ENCODE measurements at places on chromosomes 16 and 17. TPM values are rescaled to one million over a fixed set of nuclear protein-coding genes. Genes with fewer than 3 reads are reported as not detected.

- DNase-seq: peak; percentile 37
These were observed 73.8 kb downstream of the RBFOX3 start for GRCh38 chr17:79537061-79537460.

DNA sequence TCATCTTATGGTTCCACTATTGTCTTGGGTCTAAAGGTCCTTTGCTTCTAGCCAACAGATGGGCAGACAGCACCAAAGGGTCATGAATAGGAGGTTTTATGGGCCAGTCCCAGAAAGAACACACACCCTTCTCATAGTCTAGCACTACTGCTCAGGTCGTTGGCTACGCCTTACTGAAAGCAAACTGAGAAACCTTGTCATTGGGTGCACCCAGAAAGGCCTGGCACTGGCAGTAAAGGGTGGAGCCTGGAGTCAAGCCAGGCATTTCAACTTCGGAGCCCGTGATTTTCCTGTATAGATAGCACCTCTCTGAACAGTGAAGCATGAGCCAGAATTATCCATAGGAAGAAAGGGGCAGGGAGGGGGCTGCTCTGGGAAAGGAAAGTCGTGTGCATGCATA is 74.9 kb downstream of the VAT1L start:
- no peak for DNase-seq

GRCh38 chr17:5665164-5665563 is 80.9 kb upstream of the NLRP1 start:
- no peak for DNase-seq

Gene ZNF500
- 7.9 TPM for total RNA-seq

DNA sequence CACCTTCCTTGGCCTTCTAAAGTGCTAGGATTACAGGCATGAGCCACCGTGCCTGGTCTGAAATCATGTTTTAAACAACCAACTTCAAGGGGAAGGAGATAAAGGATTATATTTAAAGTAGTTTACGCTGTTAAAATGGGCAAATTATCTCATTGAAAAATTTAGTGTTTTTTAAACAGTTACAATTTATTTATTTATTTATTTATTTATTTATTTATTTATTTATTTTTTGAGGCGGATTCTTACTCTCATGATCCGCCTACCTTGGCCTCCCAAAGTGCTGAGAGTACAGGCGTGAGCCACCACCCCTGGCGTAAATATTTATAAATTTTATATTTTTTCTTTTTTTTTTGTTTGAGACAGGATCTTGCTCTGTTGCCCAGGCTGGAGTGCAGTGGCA is 22.2 kb downstream of the CDK12 start:
- DNase-seq: no peak
